ENCODE measurements at places on chromosomes 6 and 20.
A peak's percentile ranks its signal among the peaks of the same experiment; 100 is the strongest.

DNA sequence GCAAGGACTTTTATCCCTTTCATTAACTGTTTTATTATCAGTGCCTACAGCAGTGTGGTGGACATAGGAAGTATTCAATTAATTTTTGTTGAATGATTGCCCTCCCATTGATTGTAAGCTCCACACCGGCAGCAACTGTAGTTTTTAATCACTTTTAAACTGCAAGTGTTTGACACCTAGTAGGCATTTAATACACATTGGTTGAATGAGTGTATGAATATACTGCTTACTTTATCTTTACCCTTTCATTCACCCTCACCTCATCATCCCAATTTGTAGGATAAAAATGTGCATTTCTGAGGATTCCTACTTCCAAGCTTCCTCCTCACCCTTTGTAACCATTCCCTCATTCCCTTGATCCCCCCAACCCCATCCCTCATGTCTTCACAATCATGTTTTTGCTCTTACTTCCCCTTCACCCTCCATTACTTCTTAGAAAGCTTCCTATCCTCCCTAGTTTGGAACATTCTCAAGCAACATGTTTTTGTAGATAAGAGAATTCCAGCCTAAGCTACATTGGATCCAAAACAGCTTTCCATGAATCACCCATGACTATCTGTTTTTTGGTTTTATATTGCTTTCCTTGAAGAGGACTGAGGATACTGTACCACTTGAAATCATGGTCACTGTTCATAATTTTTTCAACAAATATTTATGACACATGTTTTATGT is 955 bp upstream of the SLC26A8 start:
- no peak for DNase-seq

DNA sequence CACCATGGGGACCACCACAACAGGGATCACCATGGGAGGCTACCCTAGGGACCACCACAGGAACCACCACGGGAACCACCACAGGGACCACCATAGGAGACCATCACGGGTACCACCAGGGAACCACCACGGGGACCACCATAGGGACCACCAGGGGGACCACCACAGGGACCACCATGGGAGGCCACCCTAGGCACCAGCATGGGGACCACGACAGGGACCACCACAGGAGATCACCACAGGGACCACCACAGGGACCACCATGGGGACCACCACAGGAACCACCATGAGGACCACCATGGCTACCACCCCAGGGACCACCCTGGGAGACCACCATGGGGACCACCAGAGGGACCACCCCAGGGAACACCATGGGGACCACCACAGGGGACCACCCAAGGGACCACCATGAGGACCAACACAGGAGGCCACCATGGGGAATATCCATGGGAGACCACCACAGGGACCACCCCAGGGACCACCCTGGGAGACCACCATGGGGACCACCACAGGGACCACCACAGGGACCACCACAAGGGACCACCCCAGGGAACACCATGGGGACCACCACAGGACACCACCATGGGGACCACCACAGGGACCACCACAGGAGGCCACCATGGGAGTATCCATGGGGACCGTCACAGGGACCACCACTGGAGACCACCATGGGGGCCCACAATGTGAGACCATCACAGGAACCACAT is 67.6 kb upstream of the MPC1 start:
- no peak for DNase-seq

GRCh38 chr6:42359021-42359420 is 92.7 kb downstream of the TRERF1 start:
- DNase-seq: no peak

GRCh38 chr20:48431653-48432493 is 395.9 kb downstream of the PREX1 start:
- peak; percentile 70 for DNase-seq

DNA sequence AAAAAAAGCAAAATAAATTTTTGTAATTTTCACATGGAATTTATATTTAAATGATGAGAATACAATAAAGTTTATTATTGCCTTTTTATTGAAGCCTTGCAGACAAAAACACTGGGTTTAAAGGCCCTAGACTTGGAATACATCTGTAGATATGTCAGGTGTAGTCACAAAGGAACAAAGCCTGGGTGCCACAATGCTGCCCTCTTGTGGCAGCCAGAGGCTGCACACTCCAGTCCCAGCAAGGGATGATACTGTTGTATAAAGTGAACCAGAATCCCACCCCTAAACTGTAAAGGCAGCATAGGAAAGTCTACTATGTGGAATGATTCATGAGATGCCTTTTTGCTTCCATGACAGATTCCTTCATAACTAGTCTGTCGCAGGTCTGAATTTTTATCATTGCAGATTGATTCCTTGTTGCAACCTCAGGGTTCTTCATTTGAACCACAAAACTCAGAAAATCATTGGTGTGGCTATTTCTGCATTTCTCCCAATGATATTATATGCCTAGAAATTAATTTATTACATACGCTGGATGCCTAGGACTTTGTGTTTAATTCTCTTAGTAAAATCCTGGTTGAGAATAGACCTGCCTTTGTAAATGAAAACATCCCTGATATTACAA is 37.0 kb downstream of the MAK start:
- peak; percentile 27 for DNase-seq

DNA sequence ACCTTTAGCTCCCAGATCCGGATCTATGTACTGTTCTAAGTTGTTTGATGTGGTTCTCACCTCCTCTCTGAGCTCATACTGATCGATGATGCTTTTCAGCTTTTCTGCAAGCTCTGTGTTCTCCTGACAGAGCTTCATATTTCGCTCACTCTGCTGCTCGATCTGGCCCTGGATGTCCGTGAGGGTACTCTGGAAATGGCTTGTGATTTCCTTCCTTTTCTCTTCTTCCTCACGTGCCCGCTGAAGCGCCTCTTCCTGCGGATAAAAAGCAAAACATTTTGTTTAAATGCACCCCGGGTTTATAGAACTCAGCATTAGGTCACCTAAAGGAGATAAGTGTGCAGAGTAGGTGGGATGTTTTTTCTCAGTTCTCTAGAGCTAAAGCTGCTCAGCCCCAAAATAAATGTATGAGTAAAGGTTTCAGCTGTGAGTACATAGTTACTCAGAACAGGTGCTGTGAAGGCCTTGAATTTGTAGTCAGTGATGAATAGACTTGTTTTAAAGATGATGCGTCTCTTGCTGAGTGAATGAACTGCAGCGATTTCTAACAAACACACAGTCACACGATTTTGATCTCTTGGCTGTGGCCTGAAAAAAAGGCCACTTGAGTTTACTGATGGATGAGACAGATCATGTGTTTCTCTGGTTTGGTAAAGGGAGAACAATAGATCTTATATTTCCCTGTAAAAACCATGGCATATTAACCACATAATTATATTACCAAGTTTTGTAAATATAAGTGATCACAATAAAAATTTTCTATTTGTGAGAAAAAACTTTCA is 29.1 kb downstream of the TXLNB start:
- DNase-seq: peak; percentile 64

DNA sequence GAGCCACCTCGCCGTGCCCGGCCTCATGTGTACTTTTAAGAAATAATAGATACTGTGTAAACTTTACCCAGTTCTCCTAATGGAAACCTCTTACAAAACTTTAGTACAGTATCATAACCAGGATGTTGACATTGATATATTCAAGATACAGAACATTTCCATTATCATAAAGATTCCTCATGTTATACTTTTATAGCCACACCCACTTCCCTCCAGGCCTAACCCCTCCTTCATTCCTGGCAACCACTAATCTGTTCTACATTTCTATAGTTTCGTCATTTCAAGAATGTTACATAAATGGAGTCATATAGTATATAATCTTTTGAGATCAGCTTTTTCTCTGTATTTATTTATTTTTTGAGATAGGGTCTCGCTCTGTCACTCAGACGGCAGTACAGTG is 52.6 kb upstream of the SALL4 start:
- DNase-seq: no peak
